ENCODE measurements at places on chromosomes 12 and 14.

GRCh38 chr14:34103176-34103575 lies 152.3 kb upstream of the EGLN3 start:
- no peak for DNase-seq

GRCh38 chr12:119728444-119728745 lies 60.5 kb downstream of the PRKAB1 start:
- DNase-seq, result no peak

DNA sequence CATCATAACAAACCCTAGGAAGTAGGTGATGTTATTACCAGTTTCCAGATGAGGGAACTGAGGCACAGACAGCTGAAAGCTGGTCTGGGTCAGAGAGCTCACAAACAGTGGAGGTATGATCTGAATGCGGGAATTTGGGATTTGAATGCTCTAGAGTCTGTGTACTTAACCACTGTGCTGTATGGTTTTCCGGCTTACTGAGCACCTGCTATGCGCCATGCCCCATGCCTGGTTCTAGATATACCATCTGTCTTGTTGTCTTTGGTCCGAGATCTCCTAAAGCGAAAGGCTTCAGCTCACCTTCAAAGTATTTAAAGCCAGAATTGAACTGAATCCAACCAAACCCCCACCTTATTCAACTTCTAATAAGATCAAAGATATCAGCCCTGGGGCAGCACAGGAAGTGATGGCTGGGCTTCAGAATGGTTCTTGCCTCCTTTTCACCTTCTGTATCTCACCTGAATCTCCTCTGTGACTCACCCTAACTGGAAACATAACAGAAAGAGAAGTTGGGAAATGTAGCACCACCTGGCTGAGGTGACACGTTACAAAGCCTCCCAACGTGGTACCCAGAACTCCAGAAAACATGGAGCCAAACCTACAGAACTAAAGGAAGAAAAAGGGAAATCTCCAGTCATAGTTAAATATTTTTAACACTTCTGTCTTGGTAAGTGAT lies 54.3 kb downstream of the PRMT8 start:
- DNase-seq, result no peak

DNA sequence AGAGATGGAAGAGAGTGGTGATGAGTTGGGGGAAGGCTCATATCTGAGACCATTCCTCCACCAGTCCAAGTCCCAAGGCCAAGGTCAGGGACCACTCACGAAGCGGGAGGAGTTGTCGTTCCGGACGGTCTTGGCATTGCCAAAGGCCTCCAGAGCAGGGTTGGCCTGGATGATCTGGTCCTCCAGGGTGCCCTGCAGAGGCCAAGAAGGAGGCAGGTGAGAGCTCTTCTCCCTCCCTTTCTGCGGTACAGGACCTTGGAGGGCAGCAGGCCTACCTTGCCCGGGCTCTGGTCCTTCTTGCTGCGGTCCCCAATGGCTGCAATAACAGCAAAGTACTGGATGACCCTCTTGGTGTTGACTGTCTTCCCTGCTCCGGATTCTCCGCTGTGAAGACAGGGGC lies 4.0 kb downstream of the MYH7 start:
- no peak for DNase-seq

GRCh38 chr12:33115716-33116115 lies 219.1 kb upstream of the PKP2 start:
- no peak for DNase-seq

DNA sequence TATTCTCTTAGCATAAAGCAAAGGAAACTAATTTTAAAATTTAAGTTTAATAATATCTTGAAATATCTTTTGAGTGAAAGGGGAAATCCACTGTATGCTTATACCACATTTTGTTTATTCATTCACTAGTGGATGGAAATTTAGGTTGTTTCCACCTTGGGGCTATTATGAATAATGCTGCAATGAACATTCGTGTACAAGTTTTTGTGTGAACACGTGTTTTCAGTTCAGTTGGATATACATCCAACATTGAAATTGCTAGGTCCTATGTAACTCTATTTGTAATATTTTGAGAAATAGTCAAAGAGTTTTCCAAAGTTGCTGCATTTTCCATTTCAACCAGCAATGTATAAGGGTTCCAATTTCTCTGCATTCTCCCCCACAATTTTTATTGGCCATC lies 83.7 kb upstream of the ETV6 start:
- no peak for DNase-seq

DNA sequence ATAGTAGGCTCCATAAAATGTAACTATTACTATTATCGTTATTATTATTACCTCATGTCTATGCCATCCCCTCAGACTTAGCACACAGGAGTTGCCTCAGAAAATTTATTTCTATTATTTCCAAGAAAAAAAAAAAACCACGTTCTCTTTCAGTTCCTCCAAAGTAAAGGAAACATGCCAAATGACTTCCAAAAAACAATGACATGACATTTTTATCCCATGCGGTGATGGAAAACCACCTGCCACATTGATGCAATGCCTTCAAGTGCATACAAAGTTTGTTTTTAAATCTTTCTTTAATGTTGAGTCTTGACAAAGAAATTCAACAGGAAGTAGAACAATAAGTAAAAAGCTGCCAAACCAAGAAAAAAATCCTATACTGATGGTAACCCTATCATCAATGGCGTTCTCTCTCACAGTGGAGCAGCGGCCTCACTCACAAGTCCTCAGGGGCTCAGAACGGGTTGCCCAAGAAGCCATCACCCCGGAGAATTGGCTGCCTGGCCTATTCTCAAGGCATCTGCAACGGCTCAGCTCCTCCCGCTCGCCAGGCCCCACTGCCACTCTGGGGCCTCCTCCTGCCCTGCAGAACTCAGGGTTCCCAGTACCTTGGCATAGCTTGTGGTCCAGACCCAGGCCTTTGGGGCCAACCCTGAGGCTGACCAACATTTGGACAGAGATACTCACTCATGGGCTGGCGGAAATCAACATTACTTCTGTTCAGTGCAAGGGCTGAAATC lies 51.9 kb downstream of the SERPINA3 start:
- no peak for DNase-seq

- no peak for DNase-seq
These were observed 328.3 kb downstream of the APAF1 start for GRCh38 chr12:98973395-98973794.

- no peak for DNase-seq
These were observed 21.6 kb downstream of the DAD1 start for GRCh38 chr14:22567437-22567836.

DNA sequence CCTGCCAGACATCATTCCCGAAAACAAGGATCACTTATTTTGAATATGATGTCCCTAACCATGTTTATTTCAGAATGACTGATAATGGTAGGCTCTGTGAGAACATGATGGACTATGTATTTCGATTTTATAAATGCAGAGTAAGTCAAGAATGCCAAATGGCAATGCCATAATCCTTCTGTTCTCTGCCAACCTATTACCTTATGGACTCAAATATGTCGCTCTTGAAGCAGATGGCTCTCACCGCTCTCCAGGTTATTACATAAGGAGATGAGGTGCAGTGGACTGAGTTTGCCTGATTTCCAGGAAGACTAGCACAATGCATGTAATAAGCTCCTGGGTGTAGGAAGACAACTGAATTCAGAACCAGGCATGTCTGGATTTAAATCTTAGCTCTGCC lies 227.2 kb downstream of the BTG1 start:
- no peak for DNase-seq

GRCh38 chr12:34298971-34299801 lies 276.9 kb downstream of the ALG10 start:
- peak; percentile 4 for DNase-seq

DNA sequence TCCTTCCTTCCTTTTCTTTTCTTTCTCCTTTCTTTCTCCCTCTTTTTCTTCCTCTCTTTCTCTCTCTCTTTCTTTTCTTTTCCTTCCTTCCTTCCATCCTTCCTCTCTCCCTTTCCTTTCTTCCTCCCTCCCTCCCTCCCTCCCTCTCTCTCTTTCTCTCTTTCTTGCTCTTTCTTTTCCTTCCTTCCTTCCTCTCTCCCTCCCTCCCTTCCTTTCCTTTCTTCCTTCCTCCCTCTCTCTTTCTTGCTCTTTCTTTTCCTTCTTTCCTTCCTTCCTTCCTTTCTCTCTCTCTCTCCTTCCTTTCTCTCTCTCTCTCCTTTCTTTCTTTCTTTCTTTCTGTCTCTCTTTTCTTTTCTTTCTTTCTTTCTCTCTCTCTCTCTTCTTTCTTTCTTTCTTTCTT lies 207.6 kb downstream of the ATP23 start:
- DNase-seq, result no peak

DNA sequence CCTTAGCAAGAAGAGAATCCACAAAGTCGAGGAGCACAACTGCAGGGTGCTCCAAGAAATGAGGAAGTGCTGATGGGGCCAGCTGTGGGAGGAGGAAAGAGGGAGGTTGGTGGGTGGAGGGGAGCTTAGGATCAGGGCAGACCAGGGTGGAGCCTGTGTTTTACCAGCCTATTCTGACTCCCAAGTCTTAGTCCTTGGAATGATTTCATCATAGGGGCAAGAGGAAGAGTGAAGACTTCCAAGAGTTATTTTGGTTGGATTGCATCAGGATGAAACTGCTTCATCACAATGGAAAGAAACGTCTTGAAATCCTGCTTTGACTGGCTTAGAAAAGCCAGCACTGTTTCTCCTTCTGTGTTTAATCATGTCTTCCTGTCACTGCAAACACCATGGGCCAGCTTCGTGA lies 194.0 kb downstream of the DPF3 start:
- peak; percentile 69 for DNase-seq

GRCh38 chr12:32504591-32504990 lies 105.2 kb downstream of the FGD4 start:
- no peak for DNase-seq

DNA sequence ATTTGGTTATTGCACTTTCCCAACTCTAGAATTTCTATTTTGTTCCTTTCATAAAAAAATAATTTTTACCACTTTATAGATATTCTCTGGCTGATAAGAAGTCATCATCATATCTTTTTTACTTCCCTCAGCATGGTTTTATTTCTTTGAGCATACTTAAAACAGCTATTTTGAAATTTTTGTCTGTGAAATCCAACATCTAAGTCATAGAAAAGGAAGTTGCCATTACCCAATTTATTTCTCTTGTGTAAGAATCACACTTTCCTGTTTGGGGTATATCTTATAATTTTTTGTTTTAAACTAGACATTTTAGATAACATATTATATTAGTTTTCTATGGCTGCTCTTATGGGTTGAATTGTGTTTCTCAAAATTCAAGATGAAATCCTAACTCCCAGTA lies 400.2 kb upstream of the OR4E1 start:
- no peak for DNase-seq

DNA sequence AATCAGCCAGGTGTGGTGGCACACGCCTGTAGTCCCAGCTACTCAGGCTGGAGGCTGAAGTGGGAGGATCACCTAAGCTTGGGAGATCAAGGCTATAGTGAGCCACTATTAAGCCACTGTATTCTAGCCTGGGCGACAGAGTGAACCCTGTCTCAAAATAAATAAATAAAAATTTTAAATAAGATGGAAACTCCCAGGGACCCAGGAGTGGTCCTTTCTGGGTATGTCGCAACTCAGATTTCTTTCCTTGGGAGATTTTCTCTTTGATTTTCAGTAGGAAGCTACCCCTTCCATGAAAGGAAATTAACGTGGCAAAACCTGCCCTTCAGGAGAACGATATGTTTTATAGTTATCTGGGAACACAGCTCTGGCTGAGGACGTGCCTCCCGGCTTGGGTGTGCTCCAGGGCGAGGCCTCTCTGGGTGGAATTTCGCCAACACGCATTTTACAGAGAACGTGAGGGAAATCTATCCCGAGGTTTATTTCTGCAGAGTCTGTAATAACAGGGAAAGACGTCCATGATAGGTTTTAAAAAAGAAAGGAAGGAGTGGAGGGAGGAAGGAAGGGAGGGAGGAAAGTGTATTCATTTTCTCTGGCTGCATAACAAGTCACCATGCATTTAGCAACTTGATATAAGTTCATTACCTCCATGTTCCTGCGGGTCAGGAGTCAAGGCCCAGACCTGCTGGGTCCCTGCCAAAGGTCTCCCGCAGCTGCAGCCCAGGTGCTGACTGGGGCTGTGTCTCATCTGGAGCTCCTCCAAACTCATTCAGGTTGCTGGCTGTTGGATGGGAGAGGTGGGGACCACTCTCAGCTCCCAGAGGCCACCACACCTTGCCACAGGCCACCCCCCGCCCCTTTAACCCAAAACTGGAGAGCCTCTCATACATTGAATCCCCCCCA lies 80.6 kb upstream of the GSC start:
- no peak for DNase-seq

DNA sequence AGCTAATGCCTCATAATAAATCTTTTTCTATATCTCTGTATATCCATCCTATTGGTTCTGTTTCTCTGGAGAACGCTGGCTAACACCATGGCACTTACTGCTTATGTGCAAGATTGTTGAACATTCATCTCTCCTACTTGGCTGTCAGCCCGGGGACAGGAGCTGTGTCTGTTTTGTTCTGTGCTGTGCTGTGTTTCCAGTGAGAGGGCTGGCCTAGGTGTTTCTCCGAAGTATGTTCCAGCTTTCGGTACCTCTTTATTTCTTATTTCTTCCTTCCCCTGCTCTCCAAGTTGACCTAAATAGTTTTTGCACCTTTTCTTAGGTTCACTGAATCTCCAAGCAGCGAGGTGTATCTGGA lies 18.8 kb upstream of the NR4A1 start:
- peak; percentile 70 for DNase-seq

GRCh38 chr12:6323340-6323994 lies 13.0 kb downstream of the PLEKHG6 start:
- peak; percentile 70 for DNase-seq

GRCh38 chr12:105257321-105257728 lies 21.4 kb upstream of the APPL2 start:
- no peak for DNase-seq

DNA sequence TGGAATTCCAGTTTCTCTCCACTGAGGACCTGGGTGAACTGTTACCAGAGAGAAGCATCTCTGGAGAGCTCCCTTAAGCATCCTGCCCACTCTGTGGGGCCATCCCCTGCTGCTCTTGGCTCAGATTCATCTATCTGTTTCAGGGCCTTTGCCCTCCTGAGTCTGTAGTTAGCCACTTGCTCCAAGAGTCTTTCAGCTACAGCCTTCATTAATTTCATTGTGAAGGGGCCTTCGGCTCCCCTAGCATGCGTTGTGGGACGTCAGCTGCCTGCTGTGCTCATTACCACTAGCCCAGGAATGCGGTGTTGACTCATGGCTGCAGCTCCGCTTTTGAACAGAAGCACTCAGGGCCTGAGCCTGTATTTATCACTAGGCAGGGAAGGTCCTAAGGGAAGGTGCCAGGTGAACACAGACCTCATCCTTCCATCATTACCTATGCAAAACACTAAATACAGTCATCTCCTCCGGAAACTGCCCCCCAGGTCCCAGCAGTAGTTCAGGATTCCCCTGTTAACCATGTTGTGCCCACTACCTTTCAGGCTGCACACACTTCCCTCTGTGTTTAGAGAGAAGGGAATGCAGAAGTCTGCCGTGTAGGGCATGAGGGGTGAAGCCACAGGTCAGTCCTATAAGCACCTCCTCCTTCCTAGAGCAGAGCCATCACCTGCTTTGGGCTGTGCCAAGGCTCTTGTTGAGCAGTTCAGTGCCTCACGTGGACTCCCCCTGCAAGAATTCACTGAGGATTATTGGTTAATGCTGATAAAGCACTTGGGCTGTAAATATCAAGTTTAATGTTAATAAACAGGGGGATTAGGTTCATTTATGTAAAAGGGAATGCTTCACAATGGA lies 191.4 kb downstream of the CACNA1C start:
- DNase-seq, result no peak

Measured in psoas muscle (tissue), 8 donors.